ENCODE measurements at places on chromosomes 16 and 17. TPM values are rescaled to one million over a fixed set of nuclear protein-coding genes. Genes with fewer than 3 reads are reported as not detected.

Gene PDF
- 13.2 TPM for total RNA-seq

Gene CA7
- total RNA-seq: 120 TPM

DNA sequence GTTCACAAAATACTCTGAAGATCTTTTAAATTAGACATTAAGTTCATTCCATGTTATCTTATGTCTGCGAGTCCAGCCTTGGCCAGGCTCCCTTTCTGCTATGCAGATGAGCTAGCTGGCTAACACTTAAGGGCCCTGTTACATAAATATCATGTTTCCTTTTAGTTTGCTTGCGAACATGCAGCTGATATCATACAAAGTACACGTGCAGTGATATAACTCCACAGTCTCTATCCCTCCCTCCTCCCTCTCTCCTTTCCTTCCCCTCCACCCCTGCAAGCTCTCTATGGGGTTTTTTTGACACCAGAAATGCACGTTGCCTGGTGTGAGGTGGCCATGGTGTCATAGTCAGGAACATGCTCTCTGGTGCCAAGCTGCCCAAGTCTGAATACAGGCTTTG is 46.1 kb downstream of the ARHGAP17 start:
- H3K36me3 ChIP-seq: peaks cover 27% of the 10 kb centered on the region
- H3K27ac ChIP-seq: no peak overlapping the region
- no peaks in the 10 kb centered on the region for H3K27me3 ChIP-seq
- no peak for DNase-seq
- H3K4me1 ChIP-seq: no peaks in the 10 kb centered on the region
- no peak overlapping the region for H3K4me3 ChIP-seq

- no peaks in the 10 kb centered on the region for H3K36me3 ChIP-seq
- DNase-seq: no peak
- peaks cover 10% of the 10 kb centered on the region for H3K4me1 ChIP-seq
- H3K27ac ChIP-seq: peak overlapping the region; percentile 2
- no peaks in the 10 kb centered on the region for H3K27me3 ChIP-seq
Observed at GRCh38 chr17:339193-340061, 13.2 kb downstream of the RPH3AL start.

Gene MLX
- total RNA-seq: 83.0 TPM

DNA sequence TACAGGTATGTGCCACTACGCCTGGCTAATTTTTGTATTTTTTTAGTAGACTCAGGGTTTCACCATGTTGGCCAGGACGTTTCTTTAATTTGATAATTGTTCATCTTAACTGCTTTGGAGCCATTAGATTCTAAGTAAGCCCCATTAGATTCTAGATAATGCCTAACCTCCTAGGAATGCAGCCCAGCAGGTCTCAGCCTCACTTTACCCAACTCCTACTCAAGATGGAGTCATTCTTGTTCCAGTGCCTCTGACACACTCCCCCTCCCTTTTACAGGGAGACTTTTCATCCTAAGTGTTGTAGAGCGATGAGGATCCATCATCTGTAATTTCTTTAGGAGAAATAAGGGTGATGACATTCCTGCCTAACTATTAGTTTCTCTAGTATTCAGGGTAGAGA is 23.7 kb upstream of the MILR1 start:
- H3K27me3 ChIP-seq: no peaks in the 10 kb centered on the region
- H3K4me1 ChIP-seq: no peaks in the 10 kb centered on the region
- H3K36me3 ChIP-seq: no peaks in the 10 kb centered on the region
- H3K27ac ChIP-seq: no peak overlapping the region
- no peak for DNase-seq
- no peak overlapping the region for H3K4me3 ChIP-seq

GRCh38 chr17:61139219-61139618 is 260.4 kb upstream of the TBX2 start:
- H3K27ac ChIP-seq: no peak overlapping the region
- no peaks in the 10 kb centered on the region for H3K36me3 ChIP-seq
- no peaks in the 10 kb centered on the region for H3K27me3 ChIP-seq
- no peak overlapping the region for H3K4me3 ChIP-seq
- peaks cover 5% of the 10 kb centered on the region for H3K4me1 ChIP-seq
- DNase-seq: peak; percentile 34

- H3K27ac ChIP-seq: no peak overlapping the region
- H3K36me3 ChIP-seq: no peaks in the 10 kb centered on the region
- no peaks in the 10 kb centered on the region for H3K27me3 ChIP-seq
- DNase-seq: no peak
- H3K4me1 ChIP-seq: peaks cover 14% of the 10 kb centered on the region
- peak overlapping the region; percentile 95 for H3K4me3 ChIP-seq
Observed at GRCh38 chr16:89491974-89492687, 1.8 kb upstream of the ANKRD11 start.

DNA sequence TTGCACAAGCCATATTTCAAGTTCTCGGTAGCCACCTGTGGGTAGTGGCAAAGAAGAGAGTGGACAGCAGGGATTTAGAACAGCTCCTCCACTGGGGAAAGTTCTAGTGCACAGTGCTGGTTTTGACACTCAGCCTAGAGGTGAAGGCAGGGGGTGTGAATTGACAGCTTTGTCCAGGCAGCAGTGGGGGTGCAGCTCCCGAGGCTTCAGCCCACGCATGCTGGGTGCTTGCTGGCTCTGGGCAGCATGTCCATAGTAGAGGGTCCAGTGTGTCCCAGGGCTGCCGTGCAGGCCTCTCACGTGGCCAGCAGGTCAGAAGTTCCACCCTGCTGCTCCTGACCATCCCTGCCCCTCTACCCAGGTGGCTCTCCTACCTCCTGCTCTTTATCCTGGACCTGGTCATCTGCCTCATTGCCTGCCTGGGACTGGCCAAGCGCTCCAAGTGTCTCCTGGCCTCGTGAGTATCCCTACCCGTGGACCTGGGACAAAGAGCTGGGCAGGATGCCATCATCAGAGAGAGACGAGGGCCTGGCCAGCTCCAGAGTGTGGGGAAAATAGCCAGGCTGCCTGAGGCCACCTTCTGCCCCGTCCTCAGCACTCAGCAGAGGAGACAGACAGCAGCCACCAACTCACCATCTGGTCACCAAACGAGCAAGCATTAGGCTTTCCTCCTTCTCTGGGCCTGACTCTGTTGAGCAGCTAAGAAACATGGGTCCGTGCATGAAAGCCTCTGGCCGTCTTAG is 29.8 kb downstream of the TTYH2 start:
- no peak for DNase-seq
- no peaks in the 10 kb centered on the region for H3K36me3 ChIP-seq
- H3K4me3 ChIP-seq: no peak overlapping the region

DNA sequence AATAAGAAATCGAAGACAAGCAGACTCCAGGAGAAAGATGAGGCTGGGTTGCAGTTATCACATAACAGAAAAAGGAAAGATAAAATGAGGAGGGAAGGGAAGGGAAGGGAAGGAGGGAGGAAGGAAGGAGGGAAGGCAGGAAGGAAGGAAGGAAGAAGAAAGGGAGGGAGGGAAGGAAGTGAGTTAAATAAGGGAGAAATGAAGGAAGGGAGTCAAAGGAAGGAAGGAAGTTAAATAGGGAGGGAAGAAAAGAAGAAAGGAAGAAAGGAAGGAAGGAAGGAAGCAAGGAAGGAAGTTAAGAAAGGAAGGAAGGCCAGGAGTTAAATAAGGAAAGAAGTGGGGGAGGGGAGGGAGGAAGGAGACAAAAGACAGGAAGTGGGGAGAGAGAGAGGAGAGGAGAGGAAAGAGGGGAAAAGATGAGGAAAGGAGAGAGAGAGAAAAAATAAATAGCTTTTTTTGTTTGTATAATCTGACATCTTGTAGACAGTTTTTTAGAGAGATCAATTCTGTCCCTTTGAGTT is 679.6 kb downstream of the HS3ST4 start:
- no peak overlapping the region for H3K27ac ChIP-seq
- no peaks in the 10 kb centered on the region for H3K36me3 ChIP-seq
- DNase-seq: no peak
- H3K4me1 ChIP-seq: no peaks in the 10 kb centered on the region
- H3K4me3 ChIP-seq: no peak overlapping the region
- H3K27me3 ChIP-seq: no peaks in the 10 kb centered on the region

Gene DPH1
- 22.7 TPM for total RNA-seq

Gene TMC8
- 5.3 TPM for total RNA-seq

Data from colonic mucosa (tissue), 4 donors.